Progenitor cell of endocrine pancreas (in vitro differentiated cells): ENCODE measurements at places on chromosomes 5 and 9. TPM values are rescaled to one million over a fixed set of nuclear protein-coding genes. Genes with fewer than 3 reads are reported as not detected.

The C5orf58 gene
- total RNA-seq = not detected in 2 replicates

The PCA3 gene
- total RNA-seq = 0.22 and 0.31 TPM in 2 replicates

The ESM1 gene
- not detected in 2 replicates for total RNA-seq

The ITK gene
- not detected in 2 replicates for total RNA-seq

The BARX1 gene
- 0.74 and 3.3 TPM in 2 replicates for total RNA-seq

The CXCL14 gene
- 6.1 and 10.1 TPM in 2 replicates for total RNA-seq

The SOWAHA gene
- 0.98 and 1.3 TPM in 2 replicates for total RNA-seq

The NIPAL4 gene
- not detected in 2 replicates for total RNA-seq

The RFX3 gene
- 53.9 and 57.2 TPM in 2 replicates for total RNA-seq

The SPINK1 gene
- total RNA-seq = 3,409 and 3,546 TPM in 2 replicates

The SH3RF2 gene
- 16.7 and 17.6 TPM in 2 replicates for total RNA-seq

The F2RL1 gene
- total RNA-seq = 6.5 and 10.0 TPM in 2 replicates

The PTPRD gene
- total RNA-seq = 115 and 124 TPM in 2 replicates

The RNF183 gene
- 0.26 and 0.44 TPM in 2 replicates for total RNA-seq

The ZMYND19 gene
- total RNA-seq = 35.7 and 38.8 TPM in 2 replicates

The CNTNAP3B gene
- 7.0 and 7.4 TPM in 2 replicates for total RNA-seq

The ASPN gene
- not detected in 2 replicates for total RNA-seq
